Cortex of kidney (tissue), 1 donor: ENCODE measurements at places on chromosomes 3 and 15.

- DNase-seq, result no peak
These were observed 338.5 kb upstream of the UMPS start for GRCh38 chr3:124391774-124392173.

DNA sequence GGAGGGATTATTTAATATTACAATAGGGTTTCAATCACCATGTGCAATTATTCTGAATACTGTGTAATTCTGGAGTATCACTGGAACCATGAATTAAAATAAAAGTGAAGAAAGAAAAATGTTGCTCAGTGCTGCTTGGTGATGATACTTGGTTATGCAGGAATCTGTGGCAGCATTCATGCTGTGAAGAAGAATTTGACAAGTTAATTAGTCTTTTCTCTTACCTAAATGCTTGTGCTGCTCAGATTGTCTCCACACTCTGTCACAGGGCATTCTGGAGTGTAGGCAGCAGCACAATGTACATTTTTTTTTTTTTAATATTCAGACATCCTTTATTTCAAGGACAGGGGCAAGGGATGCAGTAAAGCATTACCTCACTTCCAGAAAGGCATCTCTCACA, 749.3 kb upstream of the CADM2 start:
- DNase-seq, result no peak

- DNase-seq, result no peak
These were observed 73.8 kb upstream of the HEG1 start for GRCh38 chr3:125129512-125129997.

GRCh38 chr3:158091531-158091930, 14.7 kb downstream of the SHOX2 start:
- DNase-seq, result no peak

DNA sequence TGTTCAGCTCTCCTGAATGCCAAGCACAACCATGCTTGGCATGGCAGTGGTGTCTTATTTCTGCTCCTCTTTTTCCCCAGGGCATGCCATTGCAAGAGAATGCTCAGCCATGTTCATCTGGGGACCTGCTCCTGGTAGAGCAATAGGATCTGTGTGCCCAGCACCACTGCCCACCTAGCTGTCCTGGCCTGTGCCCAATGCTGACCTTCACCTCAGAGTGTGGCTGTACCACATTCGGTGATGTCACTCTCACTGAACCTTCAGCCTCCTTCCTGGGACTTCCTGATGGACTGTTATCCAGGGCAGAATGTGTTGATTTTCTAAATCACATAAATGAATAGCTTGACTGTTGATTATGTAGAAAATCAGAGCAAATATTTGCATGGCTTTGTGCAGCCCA, 42.0 kb downstream of the AGTR1 start:
- no peak for DNase-seq

GRCh38 chr3:169847896-169848295, 21.8 kb downstream of the LRRC31 start:
- DNase-seq, result no peak

DNA sequence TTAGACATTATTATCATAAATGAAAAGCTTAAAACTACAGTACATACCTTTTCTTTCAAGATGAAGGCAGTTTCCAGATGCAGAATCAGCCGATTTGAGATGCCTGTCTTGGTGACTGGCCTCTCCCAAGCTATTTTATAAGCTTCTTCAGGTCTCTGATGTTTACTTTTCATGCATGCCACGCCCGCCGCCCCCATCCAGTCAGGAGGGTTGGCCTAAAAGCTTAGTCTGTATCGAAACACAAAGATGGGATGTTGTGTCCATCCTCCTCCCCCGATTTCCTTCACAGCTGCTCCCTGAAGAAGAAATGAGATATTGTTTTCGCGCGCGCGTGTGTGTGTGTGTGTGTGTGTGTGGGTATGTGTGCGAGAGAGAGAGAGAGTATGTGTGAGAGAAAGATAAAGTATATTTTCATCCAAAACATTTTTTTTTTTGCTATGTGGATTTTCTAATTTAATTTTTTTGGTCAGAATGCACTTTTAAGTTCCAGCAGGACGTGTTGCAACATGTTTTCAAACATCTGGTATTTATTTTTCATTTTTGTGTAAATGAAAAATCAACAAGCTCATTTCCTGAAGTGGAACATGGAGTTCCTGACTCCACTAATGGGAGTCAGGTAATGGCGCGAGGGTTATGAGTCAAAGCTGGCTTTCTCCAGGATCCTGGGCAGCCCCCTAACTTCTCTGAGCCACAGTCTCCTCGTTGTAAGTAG, at the start of gene APOD:
APOD (minus strand) TSS at position 110 of the 712 bp plus-strand sequence. CDS start 4,479 bp downstream, outside the sequence.
- DNase-seq, result no peak

- no peak for DNase-seq
These were observed 4.1 kb upstream of the EPHB3 start for GRCh38 chr3:184557348-184557950.
